ENCODE measurements at places on chromosomes 12 and 14.

DNA sequence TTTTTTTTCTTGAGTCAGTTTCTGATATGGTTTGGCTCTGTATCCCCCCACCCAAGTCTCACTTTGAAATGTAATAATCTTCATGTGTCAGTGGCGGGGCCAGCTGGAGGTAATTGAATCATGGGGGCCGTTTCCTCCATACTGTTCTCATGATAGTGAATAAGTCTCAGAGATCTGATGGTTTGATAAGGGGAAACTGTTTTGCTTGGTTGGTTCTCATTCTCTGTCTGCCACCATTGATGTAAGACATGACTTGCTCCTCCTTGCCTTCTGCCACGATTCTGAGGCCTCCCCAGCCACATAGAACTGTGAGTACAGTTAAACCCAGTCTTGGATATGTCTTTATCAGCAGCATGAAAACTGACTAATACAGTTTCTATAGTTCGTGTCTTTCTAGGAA is 42.9 kb downstream of the WNK1 start:
- peak; percentile 84 for DNase-seq

DNA sequence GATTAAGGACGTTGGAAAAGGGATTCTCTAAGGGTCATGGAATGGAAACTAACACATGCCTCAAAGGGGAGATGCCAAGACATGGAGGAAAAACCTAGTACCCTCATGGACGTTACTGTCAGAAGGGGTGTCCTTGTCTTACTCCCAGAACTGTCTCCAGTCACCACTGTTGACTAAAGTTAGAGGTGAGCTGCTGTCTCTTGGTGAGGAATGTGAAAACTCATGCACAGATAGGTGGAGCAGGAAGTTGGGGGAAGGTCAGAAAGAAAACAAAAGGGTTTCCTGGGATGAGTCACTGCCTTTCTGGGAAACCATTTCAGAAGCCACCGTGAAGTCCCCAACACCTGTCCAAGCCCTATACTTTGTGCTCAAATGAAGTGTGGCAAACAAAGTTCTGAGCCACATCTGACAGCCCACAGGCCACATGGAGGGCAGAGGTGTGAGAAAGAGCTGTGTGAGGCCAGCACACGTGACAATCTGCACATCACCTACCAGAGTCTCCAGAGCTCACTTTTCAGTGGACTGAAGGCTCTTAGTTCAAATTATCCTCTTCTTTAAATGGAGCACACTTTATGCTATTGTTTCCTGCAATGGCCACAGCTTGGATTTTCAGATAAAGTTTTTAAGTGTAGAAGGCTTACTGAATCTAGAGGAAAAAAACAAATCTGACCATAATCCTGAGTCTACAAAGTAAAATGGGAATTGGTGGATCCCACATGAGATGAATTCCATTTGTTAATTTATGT is 92.9 kb upstream of the EGLN3 start:
- DNase-seq: peak; percentile 49

DNA sequence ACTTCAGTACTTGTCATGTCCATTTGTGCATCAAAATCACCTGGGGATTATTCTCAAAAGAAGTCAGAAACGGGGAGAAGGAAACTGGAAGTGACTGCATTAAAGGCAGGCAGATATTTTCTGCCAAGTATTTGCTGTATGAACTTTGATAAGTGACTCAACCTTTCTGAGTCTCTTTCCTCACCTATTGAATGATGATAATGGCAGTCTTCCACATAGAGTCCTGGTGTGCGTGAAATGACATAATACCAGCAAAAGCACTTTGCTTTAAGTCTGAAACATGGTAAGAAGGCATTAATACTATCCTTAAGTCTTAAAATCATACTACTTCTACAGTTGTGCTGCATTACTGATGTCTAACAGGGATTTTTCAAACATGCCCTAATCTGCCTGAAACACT is 278.5 kb downstream of the ADAMTS20 start:
- DNase-seq: no peak

- peak; percentile 79 for DNase-seq
Observed at GRCh38 chr12:69639400-69640016, 28.8 kb upstream of the LRRC10 start.
